ENCODE measurements at places on chromosomes 7 and 10. TPM values are rescaled to one million over a fixed set of nuclear protein-coding genes. Genes with fewer than 3 reads are reported as not detected.

- no peak for DNase-seq
- H3K36me3 ChIP-seq, result peaks cover 17% of the 10 kb centered on the region
- H3K4me1 ChIP-seq, result peaks cover 15% of the 10 kb centered on the region
- H3K27me3 ChIP-seq, result no peaks in the 10 kb centered on the region
These were observed 17.6 kb downstream of the LIMK1 start for GRCh38 chr7:74101061-74101681.

- peak; percentile 98 for DNase-seq
- peak overlapping the region; percentile 82 for H3K27ac ChIP-seq
- H3K4me3 ChIP-seq, result no peak overlapping the region
- H3K4me1 ChIP-seq, result peaks cover 34% of the 10 kb centered on the region
These were observed 289.3 kb downstream of the PTEN start for GRCh38 chr10:88152728-88153133.

DNA sequence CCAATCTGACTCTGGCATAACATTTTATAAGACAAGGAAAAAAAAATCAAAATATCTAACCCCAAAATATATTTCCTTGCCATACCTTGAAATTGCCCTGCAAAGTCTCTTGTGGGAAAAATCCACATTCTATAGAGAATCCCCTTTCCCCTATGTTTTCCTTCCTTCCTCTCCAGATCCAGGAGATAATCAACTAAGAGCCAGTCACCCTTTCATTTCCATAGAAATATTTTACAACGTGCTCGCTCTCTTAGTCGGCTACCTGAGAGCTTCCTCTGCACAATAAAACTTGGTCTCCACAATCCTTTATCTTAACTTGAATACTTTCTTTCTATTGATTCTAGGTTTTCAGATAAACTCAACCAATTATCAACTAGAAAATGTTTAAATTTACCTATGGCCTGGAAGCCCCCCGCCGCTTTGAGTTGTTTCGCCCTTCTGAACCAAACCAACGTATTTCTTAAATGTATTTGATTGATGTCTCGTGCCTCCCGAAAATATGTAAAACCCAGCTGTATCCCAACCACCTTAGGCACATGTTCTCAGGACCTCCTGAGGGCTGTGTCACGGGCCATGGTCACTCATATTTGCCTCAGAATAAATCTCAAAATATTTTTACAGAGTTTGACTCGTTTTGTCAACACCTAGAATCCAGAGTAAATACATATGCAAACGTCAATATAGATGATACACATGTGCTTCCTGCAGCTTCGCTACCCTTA is 869 bp downstream of the PSAP start:
- H3K27ac ChIP-seq, result peak overlapping the region; percentile 98
- H3K4me1 ChIP-seq, result peaks cover 45% of the 10 kb centered on the region
- H3K36me3 ChIP-seq, result peaks cover 3% of the 10 kb centered on the region
- no peaks in the 10 kb centered on the region for H3K27me3 ChIP-seq

DNA sequence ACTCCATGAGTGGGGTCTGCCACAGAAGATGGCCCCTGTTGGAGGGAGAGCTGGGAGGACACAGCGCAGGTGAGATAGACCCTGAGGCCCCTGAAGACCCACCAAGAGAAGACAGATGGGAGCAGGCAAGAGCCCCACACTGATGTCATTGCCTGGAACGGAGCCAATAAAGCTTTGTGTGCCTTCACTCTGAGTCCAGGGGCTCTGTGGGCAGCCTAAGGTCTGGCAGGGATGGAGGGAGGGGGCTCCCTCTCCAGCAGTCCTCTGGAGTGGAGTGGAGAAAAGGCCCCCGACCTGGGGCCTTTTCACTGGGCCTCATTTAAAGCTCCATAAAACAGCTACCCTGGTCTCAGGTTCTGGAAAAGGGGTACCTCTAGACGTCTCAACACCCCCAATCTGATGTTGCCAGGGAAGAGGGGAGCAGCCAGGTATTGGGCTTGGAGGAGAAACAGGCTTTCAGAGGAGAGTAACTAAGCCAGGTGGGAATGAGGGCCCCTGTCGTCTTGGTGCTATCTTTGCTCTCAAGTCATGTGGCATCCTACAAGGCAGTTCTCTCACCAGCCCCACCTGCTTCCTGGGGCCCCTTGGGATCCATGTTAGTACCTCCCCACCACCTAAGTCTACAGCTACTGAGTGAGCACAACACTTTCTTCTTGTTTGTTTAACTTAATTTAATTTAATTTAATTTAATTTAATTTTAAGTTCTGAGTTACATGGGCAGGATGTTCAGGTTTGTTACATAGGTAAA is 1.4 kb downstream of the C10orf62 start:
- no peak overlapping the region for H3K4me3 ChIP-seq
- no peak overlapping the region for H3K27ac ChIP-seq
- no peaks in the 10 kb centered on the region for H3K36me3 ChIP-seq
- H3K4me1 ChIP-seq, result peaks cover 4% of the 10 kb centered on the region
- H3K27me3 ChIP-seq, result no peaks in the 10 kb centered on the region

- H3K27ac ChIP-seq, result no peak overlapping the region
- no peak for DNase-seq
- peaks cover 26% of the 10 kb centered on the region for H3K4me1 ChIP-seq
- peak overlapping the region; percentile 81 for H3K4me3 ChIP-seq
These were observed 994 bp upstream of the MAGI2 start for GRCh38 chr7:79454361-79454960.

- H3K36me3 ChIP-seq, result no peaks in the 10 kb centered on the region
- H3K27ac ChIP-seq, result peak overlapping the region; percentile 69
- no peak overlapping the region for H3K4me3 ChIP-seq
These were observed 64.1 kb upstream of the PDZD8 start for GRCh38 chr10:117439243-117439912.

DNA sequence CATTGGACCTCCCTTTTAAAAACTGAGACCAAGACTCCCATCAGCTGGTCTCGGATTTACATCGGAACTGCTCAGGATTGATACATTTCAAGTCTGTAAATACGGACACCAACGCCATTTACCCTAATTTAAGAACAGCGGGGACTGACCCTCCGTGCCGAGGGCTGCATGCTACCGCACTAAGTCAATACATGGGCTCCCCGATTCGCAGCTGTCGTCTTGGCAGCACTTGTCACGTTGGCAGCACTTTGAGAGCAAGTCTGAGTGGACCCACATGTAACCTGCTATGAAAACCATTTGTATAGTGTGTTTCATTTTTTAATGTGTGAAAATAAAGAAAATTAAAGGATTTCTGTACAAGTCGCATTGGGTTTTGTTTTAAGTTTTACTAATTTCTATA is 83.4 kb downstream of the EZH2 start:
- no peaks in the 10 kb centered on the region for H3K27me3 ChIP-seq
- no peak for DNase-seq
- H3K4me3 ChIP-seq, result no peak overlapping the region
- H3K4me1 ChIP-seq, result no peaks in the 10 kb centered on the region

- DNase-seq, result no peak
- H3K27ac ChIP-seq, result no peak overlapping the region
- H3K27me3 ChIP-seq, result no peaks in the 10 kb centered on the region
- H3K4me1 ChIP-seq, result no peaks in the 10 kb centered on the region
- no peaks in the 10 kb centered on the region for H3K36me3 ChIP-seq
These were observed 118.7 kb upstream of the PTN start for GRCh38 chr7:137462074-137462715.

Gene LRRC4
- 0.01 TPM for polyA plus RNA-seq

Gene GHRHR
- not detected for polyA plus RNA-seq

Gene SPDYE11
- not detected for polyA plus RNA-seq
